ENCODE measurements at places on chromosomes 16 and 17.

- no peak for DNase-seq
Observed at GRCh38 chr17:80499961-80500665, 23.7 kb upstream of the NPTX1 start.

GRCh38 chr17:61389670-61390478 is 9.8 kb upstream of the TBX2 start:
- DNase-seq = no peak

GRCh38 chr17:40224718-40225550 is 5.8 kb downstream of the WIPF2 start:
- no peak for DNase-seq

GRCh38 chr16:67660564-67661028 is at the start of gene PARD6A:
Gene PARD6A, plus strand, starts transcription at chr16:67660960. Its CDS starts 79 bp downstream, at chr16:67661039.
- peak; percentile 96 for DNase-seq

DNA sequence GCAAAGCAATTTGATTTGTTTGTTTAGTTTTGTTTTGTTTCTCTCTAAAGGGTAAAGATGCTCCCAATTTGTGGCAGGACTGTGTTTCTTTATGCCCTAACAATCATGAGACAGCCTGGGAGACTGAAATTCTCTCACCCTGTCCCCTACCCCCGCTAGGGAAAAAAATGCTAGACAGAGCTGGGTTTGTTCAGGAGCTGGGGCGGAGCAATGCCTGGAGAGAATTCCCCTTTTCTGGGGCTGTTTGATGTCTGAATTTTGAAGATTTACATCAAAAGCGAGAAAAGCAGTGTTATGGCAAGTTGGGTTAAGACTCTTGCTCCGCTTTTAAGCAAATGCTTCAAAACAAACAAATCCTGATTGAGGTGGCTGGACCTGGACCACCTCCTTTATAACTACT is 8.4 kb downstream of the MAF start:
- DNase-seq = no peak

GRCh38 chr17:33945646-33946546 is 309.2 kb upstream of the CCL2 start:
- DNase-seq = no peak

DNA sequence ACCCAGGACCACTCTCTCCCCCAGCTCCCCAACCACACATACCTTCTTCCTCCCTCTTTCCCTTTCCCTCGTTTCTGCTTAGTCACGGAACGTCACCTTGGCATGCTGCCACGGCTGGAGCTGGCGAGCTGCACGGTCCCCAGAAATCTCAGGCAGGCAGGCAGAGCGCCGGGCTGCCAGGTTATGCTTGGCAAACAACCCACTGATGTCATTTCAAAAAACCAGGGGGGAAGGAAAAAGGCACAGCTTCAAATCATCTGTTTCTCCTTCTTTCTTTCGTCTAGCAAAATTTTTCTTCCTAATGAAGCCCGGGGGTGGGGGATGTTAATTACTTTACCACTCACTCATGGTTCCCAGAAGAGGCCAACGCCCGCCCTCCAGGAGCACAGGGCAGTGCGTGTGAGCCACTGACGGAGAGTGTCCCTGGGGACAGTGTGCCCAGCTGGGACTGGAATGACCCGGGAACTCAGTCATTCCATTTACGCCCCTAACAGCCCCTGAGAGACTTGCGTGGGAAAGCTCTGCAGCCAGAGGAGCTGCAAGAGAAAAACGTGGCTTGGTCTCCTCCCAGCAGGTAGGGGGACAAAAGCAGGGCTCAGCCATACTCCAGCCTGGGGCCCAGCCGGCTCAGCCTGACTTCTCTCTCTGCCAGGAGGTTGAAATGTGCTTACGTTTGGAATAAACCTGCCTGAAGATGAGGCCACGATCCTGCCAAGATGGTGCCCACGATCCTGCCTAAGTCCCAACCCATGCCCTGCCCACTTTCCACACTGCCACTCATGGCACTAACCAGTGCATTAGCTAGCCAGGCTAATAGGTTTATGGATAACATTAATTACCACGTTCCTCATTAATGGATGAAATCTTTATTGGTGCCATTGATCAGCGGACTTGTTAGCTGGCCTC is 198.9 kb downstream of the ZFHX3 start:
- peak; percentile 76 for DNase-seq

DNA sequence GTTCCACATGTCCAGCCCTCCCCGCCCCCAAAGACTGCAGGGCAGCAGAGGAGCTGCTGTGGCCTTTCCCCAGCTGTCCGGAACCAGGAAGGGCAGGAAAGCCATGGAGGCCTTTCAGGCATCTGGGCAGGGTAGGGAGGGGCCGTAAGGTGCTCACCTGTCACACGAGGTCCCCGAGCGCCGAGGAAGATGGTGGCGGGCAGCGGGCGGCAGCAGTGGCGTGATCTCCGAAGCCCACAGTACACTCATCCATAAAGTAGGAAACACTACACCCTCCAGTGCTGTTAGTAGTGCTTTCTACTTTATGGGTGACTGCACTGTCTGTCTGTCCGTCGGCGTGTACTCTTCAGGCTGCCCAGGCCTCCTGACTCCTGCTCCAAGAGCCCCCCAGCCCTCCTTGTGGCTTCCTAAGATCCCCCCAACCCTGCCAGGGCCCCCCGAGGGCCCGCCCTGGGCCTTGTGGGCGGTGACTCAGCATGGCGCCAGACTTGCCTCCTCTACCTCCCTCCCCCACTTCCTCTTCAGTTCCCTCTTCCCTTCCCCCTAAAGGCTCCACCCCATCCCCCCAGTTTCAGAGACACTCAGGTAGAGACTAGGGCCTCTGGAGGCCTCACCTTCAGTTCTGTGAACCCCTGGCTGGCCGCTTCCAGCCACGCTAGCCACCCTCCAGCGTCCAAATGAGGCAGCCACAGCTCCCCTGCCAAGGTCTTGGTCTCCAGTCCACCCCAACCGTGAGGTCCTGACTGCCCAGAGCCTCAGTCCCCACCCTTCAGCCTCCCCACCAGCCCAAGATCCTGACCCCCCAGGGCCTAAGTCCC is 2.6 kb upstream of the TSPOAP1 start:
- no peak for DNase-seq

DNA sequence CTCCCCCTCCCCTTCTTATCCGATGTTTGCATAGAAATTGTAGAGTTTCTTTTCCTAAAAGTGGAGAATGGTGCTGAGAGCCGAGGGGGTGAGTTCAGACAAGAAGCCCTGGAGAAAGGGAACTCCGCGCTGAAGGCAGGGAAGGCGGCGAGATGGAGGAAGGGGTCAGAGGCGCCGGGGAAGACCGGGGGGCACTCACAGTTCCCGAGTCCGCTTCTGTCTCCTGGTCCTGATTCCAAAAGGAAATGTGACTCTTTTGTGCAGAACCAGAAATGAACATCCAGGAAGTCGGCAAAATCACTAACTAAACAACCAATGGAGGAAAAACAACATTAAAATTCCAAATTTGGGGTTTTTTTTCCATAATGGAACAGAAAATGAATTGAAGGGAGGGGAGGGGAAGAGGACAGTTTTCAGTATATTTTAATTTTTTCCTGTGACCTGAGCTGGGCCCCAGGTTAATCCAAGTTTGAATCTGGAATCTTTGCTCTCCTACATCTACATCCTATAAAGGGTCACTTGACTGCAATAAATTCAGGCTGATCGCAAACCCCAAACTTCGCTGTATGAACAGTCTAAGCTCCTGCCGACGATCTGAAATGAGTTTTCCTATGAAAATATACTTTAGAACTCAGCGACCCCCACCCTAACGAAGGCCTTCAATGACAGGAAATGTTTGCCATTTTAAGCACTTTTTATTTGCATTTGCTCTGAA is 252.3 kb downstream of the C16orf95 start:
- no peak for DNase-seq

DNA sequence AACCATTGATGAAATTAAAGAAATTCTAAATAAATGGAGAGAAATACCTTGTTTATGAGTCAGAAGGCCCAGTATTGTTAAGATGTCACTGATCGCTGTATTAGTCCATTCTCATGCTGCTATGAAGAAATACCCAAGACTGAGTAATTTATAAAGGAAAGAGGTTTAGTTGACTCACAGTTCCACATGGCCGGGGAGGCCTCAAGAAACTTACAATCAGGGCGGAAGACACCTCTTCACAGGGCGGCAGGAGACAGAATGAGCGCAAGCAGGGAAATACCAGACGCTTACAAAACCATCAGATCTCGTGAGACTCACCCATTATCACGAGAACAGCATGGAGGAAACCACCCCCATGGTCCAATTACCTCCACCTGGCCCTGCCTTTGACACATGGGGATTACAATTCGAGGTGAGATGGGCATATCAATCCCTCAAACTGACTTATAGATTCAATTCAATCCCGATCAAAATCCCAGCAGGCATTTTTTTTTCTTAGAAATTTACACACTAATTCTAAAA is 157.2 kb downstream of the ENGASE start:
- DNase-seq = no peak

- no peak for DNase-seq
Observed at GRCh38 chr17:70446446-70446845, 277.1 kb downstream of the KCNJ2 start.

DNA sequence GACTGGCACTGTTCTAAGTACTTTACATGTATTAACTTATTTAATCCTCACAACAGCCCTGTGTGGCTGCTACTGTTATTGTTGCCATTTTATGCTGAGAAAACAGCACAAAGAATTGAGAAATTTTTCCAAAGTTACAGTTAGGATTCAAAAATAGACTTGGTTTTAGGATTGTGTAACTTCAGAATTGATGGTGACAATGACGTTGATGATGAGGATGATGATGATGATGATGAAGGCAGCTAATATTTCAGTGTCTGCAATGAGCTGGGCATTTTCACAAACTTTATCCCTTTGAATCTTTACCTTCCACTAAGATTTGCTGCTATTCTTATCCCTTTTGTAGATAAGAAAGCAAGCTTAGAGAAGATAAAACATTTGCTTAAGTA is 22.1 kb downstream of the PRKCB start:
- DNase-seq = no peak

DNA sequence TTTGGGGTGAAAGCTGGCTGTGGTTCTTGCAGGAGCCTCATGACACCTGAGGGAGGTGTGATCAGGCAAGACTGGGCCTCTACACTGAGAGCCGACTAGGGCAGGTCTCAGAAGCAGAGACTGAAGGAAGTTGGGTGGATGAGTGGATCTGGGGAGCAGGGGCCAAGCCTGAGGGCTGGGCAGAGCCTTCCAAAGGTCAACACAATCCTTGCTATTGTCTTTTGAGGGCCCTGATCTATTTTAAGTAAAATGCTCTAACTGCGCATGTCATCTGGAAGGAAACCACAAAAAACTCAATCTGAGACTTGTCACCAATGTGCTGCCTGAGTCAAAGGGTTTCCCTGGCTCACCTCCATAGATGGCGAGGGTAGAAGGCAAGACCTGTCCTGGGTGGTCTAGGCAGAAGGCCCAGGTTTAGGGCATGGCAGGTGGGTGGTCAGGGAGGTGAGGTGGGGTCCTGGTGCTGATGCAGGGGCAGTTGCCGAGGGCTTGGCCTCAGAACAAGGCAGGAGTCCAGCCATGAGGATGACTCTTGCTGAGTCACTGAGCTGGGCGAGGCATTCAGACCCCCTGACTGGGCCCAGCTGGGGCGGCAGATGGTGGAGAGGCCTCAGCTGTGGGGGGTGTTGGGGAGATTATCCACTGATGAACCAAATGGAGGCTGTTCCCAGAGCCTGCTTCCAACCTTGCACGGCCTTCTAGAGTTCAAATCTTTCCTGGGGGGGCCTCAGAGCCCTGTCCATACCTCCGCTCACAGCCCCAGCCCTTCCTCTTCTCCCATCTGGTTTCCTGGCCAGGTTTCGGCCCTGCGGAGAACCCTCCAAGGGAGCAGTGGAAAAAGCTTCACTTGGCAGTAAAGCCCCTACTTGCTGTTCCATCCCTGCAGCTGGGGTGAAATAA is 5.1 kb downstream of the MVP start:
- no peak for DNase-seq

DNA sequence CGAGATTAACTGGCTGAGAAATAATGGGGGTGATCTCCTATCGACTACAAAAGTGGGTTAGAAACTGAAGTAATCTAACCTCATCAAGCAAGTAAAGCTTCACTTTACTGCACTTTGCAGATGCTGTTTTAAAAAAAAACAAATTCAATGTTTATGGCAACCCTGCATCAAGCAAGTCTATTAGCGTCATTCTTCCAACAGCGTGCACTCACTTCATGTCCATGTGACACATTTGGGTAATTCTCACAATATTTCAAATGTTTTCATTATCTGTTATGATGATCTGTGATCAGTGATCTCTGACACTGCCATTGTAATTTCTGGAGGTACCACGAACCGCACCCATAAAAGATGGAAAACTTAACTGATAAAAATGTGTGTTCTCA is 70.8 kb downstream of the KANSL1 start:
- no peak for DNase-seq

DNA sequence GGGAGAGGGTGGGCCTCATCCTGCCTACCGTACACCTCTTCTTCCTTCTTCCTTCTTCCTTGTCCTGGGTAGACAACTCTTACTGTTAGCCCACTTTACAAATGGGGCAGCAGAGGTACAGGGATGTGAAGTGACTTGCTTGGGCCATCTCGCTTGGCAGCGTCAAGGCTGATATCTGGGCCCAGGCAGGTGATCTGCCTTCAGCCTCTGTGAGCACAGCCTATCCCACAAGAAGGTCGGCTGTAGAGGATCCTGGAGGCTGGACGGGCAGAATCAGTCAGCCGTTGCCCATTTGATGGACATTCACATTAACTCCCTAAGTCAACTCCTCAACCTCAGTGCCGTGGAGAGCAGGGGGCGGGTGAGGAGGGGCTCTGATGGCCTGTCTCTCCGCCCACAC is 317.3 kb downstream of the CPPED1 start:
- no peak for DNase-seq

GRCh38 chr17:29061036-29061435 is 18.1 kb downstream of the PIPOX start:
- no peak for DNase-seq

- DNase-seq = peak; percentile 38
Observed at GRCh38 chr17:2180768-2181167, 122.8 kb downstream of the SMG6 start.

- peak; percentile 70 for DNase-seq
Observed at GRCh38 chr16:54286366-54287130, at the start of gene IRX3. Gene IRX3, minus strand, starts transcription at chr16:54286787. Its CDS starts 737 bp downstream, at chr16:54286050.

GRCh38 chr17:48100591-48101011 is 677 bp downstream of the CBX1 start:
- no peak for DNase-seq

GRCh38 chr16:67184995-67185650 is 1.4 kb upstream of the MATCAP1 start:
- DNase-seq = peak; percentile 67

- peak; percentile 62 for DNase-seq
Observed at GRCh38 chr16:87635541-87636049, 33.3 kb downstream of the JPH3 start.
